ENCODE measurements at places on chromosomes 2 and 18.

DNA sequence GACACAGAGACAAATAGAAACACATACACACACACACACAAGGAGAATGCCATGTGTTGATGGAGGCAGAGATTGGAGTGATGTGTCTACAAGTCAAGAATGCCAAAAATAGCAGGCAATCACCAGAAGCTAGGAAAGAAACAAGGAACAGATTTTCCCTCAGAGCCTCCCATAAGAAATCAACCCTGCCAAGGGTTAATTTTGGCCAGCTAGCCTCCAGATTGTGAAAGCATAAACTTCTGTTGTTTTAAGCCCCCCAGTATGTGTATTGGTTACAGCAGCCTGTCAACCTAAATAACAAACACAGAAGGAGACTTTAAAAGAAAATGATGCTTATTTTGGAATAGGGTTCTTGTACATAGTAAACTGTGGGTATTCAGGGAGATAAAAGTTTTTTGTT, 5.6 kb upstream of the STK39 start:
- DNase-seq: no peak

DNA sequence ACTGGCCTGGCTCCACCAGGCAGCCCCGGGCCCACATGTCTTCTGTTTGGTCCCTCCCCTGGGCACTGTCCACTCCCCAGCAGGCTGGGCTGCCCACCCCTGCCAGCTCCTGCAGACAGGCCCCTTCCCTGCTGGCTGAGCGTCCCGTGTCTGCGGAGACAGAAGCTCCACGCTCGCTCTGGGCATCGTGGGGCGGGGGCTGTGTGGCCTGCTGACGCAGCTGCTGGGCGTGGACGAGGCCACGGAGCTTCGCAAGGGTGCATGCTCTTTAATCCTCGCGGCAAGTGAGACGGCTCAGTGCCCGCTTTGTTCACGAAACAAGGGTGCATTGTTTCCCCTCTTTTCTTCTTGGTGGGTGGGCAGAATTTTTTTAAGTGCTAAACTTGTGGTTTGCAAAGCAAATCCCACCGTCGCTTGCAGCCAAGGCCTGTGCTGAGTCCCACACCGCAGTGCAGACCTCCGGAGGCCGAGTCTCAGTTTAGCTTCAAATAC, 132.8 kb upstream of the CTDP1 start:
- DNase-seq: no peak

- no peak for DNase-seq
These were observed 66.5 kb upstream of the TMEM200C start for GRCh38 chr18:5961828-5962150.

GRCh38 chr18:42268186-42268725, 313.2 kb downstream of the PIK3C3 start:
- DNase-seq: no peak

DNA sequence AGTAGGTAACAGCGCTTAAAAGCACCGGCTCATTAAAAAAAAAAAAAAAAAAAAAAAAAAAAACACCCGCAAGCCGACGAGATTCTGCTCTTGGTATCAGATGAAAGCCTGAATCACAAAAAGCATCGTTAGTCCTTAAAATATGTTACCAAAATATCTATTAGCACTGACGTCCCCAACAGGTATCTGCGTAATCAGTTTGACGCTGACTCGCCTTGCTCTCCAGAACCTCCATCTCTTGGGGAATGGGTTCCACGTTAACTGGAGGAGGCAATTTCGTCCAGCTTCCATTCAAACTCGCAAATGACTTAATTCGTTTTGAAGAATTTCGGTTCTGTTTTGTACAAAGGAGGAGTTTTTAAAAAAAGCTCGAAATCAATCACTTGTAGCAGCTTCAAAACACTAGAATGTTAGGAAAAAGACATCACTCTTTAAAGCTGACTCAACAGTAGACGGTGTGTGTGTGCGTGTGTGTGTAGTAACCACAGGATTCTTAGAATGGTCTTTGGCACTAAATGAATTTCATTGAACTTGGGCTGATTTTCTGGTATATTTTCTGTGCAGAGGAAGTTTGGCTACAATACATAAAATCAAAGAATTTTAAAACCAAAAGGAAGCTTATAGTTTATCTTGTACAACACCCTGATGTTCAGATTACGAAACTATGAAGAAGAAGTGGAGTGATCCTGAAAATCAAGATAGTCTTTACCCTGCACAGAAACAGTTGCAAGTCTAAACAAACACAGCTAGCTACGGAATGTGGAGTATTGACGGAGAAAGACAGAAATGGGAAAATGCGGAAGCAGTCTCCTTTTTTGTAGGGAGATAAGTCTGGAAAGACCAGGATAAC, 1.1 kb upstream of the PGAP1 start:
- peak; percentile 89 for DNase-seq

DNA sequence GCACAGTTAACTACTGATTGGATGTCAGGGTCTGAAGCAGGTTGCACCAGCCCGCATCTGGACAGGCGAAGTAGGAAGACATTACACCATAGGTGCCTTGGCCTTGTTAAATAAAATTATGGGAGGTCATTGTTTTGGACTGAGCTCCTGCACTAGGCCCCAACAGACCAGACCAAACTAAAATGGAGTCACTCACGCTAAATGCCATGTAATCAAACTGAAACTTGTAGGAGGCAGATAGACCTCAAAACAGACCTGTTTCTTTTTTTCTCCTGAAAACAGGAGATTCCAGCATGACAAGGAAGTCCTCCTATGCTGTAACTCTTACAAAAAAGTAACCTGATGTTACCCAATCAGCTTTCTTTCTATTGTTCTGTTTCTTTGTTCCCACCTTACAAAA, 15.5 kb upstream of the NFU1 start:
- no peak for DNase-seq

DNA sequence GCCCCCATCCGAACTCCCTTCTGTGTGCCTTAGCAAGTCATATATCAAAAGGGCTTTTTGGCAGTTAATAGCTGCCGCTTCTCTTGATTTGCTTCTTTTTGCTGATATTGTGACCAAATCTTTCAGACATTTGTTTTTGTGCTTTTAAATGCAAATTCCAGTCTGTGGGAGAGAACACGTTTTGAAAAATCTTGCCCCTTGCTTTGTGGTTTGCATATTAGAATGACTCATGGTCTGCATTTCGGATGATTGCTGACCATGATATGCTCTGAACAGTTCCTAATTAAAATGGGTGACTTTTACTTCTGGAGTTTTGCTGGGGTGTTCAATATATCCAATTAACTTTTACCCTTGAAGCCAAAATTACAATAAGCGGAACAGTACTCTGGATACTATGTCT, 58.2 kb upstream of the ST6GAL2 start:
- peak; percentile 72 for DNase-seq

DNA sequence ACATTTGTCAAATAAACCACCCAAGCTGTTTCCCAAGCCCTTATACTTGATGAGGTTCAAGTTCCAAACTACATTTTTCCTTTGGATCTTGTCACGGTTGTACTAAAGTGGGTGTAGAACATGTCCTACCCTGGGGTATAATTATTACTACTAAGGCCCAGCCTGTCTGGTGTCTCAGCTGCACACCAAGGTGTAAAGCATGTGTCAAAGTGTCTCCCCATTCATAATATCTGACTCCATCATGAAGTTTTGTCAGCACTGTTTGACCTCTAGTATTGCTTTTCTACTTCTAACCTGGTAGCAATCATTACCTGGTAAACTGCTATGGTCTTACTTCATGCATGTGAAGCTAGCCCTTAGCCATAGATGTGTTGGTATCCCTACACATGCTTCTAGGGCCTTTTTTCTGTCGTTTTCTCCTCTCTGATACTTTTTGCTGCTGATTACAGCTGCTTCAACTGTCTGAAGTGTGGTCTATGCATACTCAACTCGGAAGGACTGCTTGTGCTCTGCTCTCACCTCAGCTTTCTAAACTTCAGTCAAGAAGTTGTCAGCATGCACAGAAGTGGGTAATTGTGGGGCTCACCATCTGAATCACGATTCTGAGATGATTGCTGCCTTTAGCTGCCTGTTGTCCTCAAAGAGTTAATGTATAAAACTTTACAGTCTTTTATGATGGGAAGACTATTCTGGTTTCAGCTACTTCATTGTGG, 445.7 kb upstream of the TRIB2 start:
- DNase-seq: no peak

GRCh38 chr18:30618567-30618966, 424.0 kb downstream of the DSC3 start:
- no peak for DNase-seq

DNA sequence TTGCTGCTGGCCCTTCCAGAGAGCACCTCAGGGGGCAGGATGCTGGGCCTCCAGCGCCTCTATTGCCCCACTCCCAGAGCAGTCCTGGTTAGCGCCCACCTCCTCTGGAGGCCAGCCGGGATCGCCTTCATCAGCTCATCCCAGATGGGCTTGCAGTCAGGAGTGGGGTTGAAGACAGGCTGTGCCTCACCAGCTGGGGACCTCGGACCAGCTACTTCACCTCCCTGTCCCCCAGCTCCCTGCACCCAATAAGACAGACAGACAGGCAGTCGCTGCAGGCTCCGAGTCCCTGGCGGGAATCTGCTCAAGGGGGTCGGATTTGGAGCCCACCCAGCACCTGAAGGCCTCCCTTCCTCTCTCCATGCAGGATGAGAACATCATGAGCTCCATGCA, 18.9 kb upstream of the FAHD2A start:
- DNase-seq: no peak

DNA sequence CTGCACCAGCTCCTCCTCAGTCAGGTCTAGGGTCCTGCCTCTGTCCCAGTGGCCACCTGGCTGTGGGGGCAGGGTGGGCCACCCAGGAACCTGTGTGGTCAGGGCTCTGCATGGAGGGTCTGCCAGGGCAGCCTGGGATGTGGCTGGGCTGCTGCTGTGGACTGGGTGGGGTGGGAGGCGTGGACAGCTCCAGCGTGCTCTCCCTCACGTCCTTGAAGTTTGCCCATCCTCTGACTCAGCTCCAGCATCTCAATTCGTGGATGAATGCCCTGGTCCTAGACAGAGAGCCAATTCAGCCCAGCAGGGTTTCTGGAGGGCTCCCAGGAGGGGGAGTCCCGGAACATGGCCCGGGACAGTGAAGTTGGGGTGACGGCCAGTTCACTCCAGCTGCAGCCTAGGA, 64.3 kb upstream of the EPAS1 start:
- peak; percentile 19 for DNase-seq

GRCh38 chr18:47654988-47655387, 275.5 kb downstream of the SMAD2 start:
- DNase-seq: no peak

DNA sequence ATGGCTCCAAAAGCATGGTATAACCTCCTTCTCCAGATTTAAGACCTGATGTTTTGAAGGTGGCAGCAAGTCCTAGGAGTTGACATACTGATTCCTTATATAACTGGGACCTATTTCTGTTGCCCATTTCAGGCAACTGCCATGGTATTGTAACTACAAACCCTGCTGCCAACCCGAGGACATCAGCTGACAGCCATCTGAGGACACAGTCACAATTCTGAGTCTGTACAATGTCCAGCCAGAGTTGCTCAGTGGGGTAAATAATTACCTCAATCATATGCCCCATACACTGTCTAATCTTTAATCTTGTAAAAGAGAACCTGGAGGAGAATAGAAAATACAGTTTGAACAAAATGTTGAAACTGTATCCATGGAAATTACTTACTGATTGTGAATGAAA, 8.7 kb upstream of the GAREM2 start:
- DNase-seq: no peak

- no peak for DNase-seq
These were observed 60.3 kb downstream of the MEX3C start for GRCh38 chr18:51137026-51137729.

- DNase-seq: no peak
These were observed 145.4 kb downstream of the KLHL29 start for GRCh38 chr2:23530206-23530908.

- DNase-seq: no peak
These were observed 227.6 kb downstream of the SLC8A1 start for GRCh38 chr2:40224318-40224717.

GRCh38 chr2:25286025-25286400, 55.7 kb downstream of the DNMT3A start:
- no peak for DNase-seq

DNA sequence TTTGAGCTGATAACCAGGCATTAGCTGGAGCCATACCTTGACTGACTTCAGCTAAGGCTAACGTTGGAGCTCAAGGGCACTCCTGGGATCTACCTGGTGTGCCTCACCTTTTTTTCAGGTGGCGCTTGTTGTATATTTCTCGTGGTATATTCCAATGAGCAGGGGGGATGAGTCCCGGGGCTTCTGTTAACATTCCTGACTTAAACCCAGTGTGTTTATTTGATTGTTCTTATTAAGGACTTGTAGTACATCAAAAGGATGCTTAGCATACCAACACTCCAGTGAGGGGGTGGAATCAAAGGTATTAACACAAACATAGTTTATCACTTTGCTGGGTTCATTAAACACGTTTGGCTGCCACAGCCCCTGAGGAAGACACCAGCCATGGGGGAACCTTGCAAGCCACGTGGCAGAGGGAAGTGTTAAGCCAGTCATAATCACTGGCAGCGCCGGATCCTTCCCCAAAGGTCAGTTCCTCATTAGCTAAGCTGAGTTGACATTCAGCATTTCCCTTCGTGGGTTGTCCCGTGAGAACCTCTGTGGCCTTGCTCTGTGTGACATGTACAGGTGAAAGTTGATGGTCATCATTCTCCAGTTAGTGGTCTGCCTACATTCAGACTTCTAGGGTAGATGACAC, 119.5 kb upstream of the MCFD2 start:
- no peak for DNase-seq

- DNase-seq: no peak
These were observed 445 bp downstream of the PRPF40A start for GRCh38 chr2:152716805-152717227.

GRCh38 chr2:70638561-70638960, 84.9 kb upstream of the TGFA start:
- no peak for DNase-seq

GRCh38 chr18:79523736-79524180, 128.0 kb downstream of the NFATC1 start:
- no peak for DNase-seq

- no peak for DNase-seq
These were observed 486.3 kb upstream of the MAP2 start for GRCh38 chr2:208937521-208937920.

- peak; percentile 3 for DNase-seq
These were observed 74.3 kb upstream of the KYNU start for GRCh38 chr2:142803158-142803557.

GRCh38 chr2:232532419-232532818, 6.5 kb downstream of the CHRND start:
- no peak for DNase-seq

GRCh38 chr2:143702931-143703330, 573.7 kb downstream of the ARHGAP15 start:
- DNase-seq: no peak

- no peak for DNase-seq
These were observed 18.5 kb upstream of the NMS start for GRCh38 chr2:100451734-100452133.
